Gastroesophageal sphincter (tissue), 4 donors: ENCODE measurements at places on chromosomes 13 and 19.
A peak's percentile ranks its signal among the peaks of the same experiment; 100 is the strongest.

GRCh38 chr19:16721051-16721450, 1.4 kb downstream of the NWD1 start:
- ATAC-seq: no peak

DNA sequence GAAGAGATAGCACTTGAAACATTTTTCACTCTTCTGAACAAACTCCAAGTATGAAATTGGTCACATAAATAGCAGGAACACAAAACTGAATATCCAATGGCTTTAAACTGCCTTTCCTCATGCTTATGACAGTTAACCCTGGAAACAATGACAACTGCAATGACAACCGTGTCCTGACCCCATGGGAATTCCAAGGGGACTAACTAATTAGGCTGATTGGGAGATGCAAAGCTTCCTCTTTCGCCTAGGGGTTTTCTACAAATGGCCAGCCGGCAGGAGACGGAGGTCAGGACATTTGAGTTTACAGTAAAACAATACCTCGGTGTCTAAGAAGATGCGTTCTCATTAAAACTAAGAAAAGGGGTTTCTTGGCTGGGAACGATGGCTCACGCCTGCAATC, 53.0 kb upstream of the URAD start:
- no peak for ATAC-seq

- ATAC-seq: no peak
Observed at GRCh38 chr13:99375738-99376080, 68.5 kb upstream of the GPR183 start.

GRCh38 chr13:28820099-28821051, at the start of gene MTUS2:
MTUS2 (plus strand) TSS chr13:28820339.
- peak; percentile 39 for ATAC-seq

DNA sequence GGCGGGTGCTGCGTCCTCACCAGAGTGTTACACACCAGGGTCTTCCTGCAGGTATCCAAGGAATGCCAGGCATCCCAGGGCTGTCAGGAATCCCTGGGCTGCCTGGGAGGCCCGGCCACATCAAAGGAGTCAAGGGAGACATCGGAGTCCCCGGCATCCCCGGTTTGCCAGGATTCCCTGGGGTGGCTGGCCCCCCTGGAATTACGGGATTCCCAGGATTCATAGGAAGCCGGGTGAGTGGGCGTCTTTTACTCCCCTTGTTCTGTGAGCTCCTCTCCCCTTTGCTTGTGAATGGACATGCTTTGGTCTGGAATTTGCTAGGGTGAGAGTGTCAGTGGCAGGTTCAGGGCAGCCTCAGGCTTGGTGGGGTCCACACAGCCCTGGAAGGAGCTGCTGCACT, 75.9 kb downstream of the RAB20 start:
- peak; percentile 34 for ATAC-seq
